ENCODE measurements at places on chromosomes 4 and X.

DNA sequence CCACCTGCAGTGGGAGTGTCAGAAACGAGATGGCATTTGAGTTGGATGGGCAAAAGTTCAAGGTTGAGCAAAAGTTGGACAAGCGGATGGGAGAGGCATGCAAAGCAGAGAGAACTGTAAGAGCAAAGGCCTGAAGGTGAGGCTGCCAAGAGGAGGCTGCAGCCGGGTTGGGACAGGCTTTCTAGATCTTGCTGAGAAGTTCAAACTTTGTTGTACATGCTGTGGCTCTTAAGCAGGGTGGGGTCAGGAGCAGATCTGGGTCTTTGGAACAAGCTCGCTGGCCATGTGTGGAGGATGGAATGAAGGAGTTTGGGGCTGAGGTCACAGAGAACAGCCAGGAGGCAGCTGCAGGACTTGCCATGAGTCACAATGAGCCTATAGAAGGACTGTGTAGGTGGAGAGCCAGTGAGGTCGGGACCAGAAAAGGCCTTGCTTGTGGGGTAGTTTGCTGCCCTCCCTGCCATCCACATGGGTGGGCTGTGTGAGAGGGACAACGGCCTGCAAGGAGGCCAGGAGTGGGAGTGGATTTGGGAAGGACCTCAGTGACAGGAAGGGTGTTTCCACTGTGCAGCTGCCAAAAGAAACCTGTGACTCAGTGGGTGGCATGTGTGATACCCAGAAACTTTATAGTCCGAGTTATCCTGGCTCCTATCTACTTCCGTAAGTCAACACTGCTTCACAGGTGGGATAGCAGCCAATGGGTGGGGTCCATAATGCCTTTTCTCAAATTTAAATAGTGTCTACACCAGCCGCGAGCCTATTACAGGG lies 210.4 kb downstream of the MID1IP1 start:
- no peak for DNase-seq

- DNase-seq = peak; percentile 94
Measured at GRCh38 chr4:6974138-6974848, 64.7 kb downstream of the TBC1D14 start.

- DNase-seq = peak; percentile 60
Measured at GRCh38 chr4:128600996-128601871, 208.3 kb upstream of the JADE1 start.

- DNase-seq = no peak
Measured at GRCh38 chr4:54107951-54108748, 8.2 kb downstream of the GSX2 start.

GRCh38 chr4:55578341-55579010 lies 13.6 kb downstream of the PDCL2 start:
- no peak for DNase-seq

DNA sequence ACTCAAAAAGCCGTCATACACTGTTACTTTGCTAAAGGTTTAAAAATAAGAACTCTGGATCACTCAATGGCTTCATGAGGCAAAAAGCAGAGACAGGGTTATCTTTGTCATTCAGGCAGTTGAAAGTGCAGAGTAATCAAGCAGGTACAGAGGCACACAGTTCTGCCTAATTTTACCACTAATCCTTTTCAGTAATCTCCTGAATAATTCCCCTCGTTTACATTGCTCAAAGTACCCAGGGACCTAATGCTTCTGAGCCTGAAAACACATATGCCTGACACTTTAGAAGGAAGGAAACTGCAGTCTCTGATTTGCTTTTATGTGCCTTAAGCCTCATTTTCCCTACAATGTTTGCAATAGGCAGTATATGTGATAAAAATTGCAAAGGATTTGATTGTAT lies 71.4 kb upstream of the TRAM1L1 start:
- no peak for DNase-seq

DNA sequence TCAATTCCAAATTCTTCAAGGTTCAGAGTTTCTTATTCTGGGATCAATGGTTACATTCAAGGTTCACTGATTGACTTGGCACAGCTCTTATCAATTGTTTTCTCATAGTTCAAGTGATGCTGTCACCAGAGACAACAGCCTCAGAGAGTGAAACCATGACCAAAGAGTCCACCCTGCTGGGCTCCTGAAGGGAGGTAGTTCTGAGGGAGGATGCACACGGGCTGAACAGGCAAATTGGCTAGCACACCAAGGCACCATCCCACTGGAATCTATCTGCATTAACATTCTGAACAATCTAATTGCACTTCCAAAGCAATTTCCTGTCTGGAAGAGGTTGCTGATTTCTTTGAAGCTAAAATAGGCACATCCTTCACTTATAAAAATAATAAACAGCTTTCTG lies 16.6 kb upstream of the GAB1 start:
- DNase-seq = no peak

- no peak for DNase-seq
Measured at GRCh38 chr4:101685126-101685525, 105.4 kb upstream of the BANK1 start.

DNA sequence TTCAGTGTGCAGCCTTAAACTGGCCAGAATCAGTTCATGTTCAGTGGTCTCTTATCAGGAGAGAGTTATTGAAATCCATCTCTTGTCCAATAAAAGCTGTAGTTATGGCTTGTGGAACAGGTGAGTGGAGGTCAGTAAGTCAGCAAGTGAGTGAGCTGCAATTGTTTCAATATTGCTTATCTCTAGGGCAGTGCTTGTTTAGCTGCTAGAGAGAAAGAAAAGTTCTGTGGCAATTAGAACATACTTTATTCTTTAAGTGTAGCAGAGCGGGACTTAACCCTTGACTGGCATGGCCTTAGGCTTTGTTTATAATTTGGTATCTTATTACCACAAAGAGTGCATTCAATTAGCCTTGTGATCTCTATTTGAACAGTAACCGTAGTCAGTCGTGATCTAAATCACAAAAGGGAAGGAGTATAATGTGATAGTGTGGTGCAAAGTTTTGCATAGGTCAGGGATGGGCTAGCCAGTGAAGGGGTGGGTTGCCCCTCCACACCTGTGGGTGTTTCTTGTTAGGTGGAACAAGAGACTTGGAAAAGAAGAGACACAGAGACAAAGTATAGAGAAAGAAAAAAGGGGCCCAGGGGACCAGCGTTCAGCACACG lies 6.9 kb upstream of the ETDC start:
- DNase-seq = no peak

GRCh38 chrX:101415180-101416145 lies 7.4 kb downstream of the HNRNPH2 start:
- DNase-seq = peak; percentile 83

GRCh38 chr4:45094684-45095083 lies 368.3 kb upstream of the GNPDA2 start:
- DNase-seq = no peak

DNA sequence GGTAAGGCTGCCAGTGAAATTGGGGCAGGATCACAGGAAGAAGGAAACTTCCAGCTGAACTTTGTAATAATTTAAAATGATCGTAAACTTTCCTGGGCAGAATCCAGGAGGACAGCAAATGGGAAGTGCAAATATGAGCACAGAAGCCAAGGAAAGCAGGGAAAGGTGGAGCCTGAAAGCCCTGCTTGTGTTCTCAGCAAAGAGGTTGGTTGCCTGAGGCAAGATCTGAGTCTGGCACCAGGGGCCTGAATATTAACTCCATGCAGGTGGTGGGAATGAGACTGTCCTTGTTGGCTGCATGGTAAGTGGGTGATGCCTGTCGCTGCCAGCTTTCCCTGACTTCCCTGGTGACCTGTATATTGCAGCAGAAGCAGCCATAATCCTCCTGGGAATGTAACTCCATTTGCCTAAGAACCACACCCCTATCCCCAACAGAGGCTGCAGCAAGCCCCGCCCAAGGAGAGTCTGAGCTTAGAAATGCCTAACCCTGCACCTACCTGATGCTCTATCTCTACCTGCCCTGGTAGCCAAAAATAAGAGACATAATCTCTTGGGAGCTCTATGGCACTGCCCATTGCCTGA lies 132.0 kb upstream of the HDX start:
- DNase-seq = no peak

- peak; percentile 83 for DNase-seq
Measured at GRCh38 chrX:50813843-50814661, at the start of gene SHROOM4. TSS of gene SHROOM4 (minus strand) at chrX:50814194. CDS start at chrX:50814018, 176 bp downstream.

DNA sequence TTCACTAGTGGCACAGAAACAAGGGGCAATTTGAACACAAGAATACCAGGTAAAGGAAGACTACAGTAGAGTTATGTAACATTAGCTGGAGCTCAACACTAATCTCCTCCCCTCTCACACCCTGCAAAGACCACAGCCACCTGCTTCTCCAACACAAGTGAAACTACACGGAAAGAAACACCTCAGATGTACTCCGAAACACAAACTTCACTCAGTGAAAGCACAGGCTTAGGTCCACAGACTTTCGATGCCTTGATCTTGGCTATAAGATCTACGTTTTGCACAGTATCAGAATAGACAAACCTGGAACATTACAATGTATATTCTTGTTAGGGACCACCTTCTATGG lies 7.6 kb downstream of the ACSL1 start:
- no peak for DNase-seq

GRCh38 chrX:11665168-11666111 lies at the start of gene ARHGAP6:
TSS of gene ARHGAP6 (minus strand) at chrX:11665920. CDS start at chrX:11664828, 1,092 bp downstream.
- peak; percentile 41 for DNase-seq

GRCh38 chr4:173230062-173230461 lies 61.5 kb downstream of the GALNT7 start:
- DNase-seq = no peak

DNA sequence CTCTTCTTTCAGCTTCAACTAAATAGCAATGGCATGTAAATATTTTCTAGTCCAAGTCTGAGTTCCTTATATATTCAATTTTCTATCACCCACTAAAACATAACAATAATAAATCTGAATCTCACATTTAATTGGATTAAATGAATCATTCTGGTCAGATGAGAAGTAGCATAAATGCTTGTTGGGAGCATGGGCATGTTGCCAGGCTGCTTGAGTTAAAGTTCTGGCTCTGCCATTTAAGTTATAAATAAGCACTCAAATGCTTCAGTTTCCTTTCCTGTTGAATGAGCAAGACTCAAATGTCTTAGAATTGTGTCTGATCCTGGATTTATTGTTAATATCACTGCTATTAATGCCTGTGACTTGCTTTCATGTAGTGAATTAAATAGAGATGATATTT lies 496.3 kb downstream of the STPG2 start:
- peak; percentile 20 for DNase-seq

DNA sequence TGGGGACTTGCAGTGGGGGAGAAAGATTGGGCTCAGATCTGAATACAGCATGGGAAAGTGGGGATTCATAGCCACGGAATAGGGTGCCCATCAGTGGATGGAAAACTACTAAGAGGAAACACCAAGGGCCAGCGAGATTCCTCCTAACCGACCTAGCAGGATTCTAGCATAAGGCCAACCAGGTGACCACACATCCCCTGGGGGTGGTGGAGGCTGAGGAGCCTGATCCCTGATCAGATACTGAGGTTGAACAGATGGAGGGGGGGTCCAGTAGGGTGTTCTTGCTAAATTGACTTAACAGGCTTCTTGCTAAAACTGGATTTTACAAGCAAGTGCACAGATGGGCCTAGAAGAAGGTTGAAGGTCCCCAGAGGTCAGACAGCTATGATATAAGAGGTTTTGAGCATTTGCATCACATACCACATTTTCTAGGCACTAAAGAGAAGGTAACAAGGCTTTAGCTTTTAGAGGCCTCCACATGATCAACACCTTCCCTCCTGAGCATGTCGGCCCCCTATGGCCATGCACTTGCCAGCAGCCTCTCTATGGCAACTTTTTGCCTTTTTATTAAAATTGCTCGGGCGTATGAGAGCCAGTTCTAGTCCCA lies 69.1 kb upstream of the PUDP start:
- no peak for DNase-seq

- DNase-seq = no peak
Measured at GRCh38 chr4:121510341-121510874, 129.6 kb upstream of the QRFPR start.
